Frontal cortex (tissue), 4 donors: ENCODE measurements at places on chromosomes 2 and 18.

- no peak for DNase-seq
Measured at GRCh38 chr2:62334009-62334408, 138.1 kb downstream of the B3GNT2 start.

DNA sequence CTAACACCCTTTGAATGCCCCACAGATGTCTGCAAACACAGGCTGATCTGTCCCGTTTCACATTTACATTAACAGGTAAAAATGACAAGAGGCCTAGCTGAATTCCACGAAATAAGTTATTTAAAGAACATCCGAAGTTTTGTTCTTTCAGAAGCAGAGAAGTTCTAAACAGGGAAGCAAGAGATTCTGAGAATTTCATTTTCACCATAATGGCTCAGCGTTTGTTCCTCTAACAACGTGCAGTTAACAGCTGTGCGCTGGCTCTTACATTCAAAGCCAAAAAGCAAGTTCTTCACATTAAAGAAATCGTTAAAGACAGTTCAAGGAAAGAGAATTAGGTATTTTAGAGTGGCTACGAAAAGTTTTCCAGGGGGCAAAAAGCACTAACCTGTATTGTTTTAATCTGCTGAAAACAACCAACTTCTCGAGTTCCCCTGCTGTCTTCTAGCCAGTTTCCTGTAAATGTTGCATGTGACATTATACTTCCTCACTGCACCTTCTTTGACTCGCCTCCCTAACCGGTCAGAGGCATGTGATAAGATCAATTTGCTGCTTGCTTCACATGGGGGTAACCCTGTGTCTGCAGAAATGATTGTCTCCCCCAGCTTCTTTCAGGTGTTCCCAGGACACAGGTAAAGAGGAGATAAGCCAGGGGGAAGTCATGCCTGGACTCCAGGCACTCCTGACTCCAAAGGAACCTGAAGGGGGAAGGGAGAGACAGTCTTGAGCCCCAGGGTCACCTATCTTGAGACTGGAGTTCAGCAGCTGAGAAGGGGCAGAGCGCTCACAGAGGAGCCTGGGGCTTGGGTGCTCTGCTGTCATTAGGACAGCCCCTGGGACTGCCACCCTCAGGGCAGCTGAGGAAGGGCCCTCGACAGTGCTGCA lies 36.8 kb upstream of the WIPF1 start:
- no peak for DNase-seq

- DNase-seq = no peak
Measured at GRCh38 chr2:120798567-120799247, 63.0 kb downstream of the GLI2 start.

GRCh38 chr2:217489145-217489960 lies 513.4 kb downstream of the TNS1 start:
- no peak for DNase-seq

DNA sequence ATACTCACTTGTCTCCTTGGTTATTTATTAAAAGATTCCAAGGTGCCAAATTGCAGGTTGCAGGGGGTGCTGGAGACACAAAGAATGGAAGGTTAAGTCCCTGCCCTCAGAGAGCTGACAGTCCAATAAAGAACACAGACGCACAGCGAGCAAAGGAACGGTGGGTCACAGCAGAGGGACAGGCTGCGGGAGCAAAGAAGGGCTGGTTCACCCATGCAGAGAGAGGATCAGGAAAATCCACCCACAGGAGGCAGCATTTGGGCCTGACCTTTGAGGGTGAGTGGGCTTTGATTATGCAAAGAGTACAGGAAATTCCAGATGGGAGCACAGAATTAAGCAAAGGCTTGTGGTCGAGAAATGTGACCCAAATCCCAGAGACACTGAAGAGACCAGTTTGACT lies 45.0 kb downstream of the ZBTB7C start:
- no peak for DNase-seq

DNA sequence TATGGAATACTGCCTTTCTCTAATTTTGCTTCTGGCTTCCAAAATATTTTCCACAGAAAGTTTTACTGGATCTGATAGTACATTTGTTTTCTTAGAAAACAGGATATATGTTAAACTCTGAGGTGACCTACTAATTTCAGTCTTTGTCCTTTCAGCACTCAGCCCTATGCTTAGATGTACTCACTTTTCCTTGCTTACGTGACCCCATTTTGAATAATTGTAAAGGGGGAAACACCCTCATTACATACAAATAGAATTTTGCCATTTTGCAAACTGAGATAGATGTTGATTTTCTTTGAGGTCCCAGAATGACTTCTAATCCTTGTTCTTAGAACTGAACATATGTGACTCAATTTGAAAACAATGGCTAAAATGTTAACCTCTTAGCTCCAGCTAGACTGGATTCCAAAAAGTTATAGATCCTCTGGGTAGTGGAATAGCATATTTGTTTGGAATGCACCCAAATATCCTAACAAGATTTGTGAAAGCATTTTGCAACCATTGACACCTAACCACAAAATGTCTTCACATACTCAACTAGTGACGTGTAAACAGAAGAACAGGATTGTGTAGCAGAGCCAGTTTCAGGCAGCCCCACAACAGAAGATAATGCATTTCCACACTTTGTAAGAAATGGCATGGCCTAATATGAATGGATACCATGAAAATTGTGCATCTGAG lies 44.8 kb upstream of the EHBP1 start:
- no peak for DNase-seq

DNA sequence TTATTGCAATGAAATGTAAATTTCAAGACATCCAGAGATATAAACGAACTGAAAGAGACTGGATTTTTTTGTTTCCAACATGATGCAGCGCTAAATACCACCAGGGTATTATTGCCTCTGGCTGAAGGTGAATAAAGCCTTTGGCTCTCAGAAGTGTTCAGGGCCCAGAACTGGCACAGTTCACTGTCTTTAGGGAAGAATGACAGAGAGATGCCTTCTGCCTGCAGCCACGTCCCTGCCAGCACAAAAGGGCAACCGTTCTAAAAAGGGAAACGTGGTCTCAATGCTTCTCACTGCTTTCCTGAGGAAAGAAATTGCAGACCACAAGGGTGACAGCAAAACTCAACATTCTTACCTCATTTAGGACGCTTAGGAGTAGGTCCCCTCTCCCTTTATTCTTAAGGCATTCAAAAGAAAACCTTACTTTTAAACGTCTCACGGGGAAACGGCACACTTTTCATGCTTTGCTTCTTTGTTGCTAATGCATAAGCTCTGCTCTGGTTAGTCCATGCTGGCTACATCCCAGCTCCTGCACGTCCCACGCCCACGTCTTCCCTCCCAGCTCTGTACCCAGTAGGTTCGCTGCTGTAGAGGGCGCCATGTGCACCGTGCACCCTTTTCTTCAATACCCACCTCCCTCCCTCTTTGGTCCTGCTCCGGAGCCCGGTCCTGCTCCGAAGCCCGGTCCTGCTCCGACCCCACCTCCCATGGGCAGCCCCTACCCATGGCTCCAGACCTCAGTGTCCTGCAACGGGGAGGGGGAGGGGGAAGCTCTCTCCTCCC lies 171.0 kb downstream of the HRH4 start:
- DNase-seq = no peak

DNA sequence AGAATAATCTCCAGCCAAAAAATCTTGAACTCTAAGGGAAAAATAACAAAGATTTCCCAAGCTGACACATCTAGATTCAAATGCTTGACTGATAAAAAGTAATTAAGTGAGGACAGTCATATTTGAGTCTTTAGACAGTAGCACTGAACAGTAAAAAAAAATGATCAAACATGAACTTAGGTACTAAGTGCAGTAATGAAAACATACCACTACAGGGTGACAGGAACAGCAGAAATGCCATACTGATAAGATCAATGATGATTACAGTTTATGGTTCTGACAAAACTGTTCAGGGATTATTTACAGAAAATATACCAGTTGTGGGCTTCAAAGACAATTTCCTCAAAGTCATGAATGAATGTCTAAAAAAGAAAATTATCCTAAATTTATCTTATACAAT lies 80.3 kb downstream of the OSBPL1A start:
- no peak for DNase-seq

DNA sequence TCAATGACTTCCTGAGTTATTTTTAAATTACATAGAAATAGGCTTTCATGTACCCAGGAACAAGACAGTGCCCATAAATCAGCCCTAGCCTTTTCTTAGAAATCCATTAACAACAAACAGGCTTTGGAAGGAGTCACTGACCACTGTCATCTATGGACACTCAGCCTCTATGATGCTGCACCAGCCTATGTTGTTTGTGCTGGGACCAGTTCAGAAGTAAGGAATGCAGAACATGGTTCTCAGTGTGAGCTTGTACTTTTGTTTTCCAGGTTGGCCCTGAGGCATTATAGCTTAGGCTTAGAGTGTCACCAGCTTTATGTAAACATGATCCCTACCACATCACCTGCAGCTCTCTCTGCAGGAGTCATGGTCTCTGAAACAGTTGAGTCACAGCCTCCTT lies 335.7 kb upstream of the CDH7 start:
- DNase-seq = no peak

DNA sequence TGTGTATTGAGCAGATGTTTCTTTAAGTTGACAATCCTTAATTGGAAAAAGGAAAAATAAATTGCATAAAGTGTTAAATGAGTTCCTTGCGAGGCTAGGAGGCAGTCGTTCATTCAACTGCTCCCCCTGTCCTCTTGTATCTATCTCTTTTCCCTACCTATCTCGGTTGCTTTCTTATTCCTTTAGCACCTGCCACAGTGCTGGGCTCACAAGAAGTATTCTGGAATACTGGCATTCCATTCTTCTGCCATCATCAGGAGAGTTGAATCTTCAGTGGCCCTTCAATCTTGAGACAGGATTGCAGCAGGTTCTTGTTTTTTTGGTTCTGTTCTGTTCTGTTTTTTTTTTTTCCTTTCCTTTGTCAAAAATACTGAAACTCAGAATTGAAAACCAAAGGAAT lies 143.1 kb upstream of the AQP4 start:
- DNase-seq = no peak

DNA sequence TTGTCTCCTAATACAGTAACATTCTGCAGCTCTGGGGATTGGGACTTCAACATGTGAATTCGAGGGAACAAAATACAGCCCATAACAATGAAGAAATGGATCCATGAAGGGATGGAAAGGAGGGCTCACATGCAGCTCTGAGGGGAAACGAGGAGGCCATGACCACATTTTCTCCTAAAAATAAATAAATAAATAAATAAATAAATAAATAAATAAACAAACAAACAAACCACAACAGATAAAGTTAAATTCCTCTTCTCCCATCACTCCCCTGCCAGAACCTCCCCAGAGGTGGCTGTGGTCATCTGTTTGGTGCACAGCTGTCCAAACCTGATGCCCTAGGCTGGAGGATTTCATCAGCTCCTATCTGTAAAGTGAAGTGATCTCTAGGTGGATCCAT lies 42.7 kb downstream of the MAL start:
- no peak for DNase-seq

DNA sequence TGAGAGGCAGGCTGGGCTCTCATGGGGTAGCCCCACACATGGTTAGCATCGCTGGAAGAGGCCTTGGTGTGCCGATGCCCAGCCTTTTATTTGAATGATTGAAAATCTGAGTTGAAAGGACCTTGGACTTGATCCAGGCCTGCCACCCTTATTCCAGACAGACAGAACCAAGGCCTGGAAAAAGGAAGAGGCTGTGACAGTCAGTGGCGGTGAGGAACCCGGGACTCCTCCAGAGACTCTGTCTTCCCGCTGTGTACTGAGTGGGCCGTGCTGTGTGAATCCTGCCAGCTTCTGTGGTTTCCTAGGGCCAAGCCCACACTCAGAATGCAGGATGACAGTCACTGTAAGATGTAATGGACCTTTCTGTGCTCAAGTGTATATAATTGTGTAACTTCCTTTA lies 218.5 kb downstream of the LDLRAD4 start:
- no peak for DNase-seq

- DNase-seq = no peak
Measured at GRCh38 chr2:136286423-136286822, 168.5 kb upstream of the CXCR4 start.

DNA sequence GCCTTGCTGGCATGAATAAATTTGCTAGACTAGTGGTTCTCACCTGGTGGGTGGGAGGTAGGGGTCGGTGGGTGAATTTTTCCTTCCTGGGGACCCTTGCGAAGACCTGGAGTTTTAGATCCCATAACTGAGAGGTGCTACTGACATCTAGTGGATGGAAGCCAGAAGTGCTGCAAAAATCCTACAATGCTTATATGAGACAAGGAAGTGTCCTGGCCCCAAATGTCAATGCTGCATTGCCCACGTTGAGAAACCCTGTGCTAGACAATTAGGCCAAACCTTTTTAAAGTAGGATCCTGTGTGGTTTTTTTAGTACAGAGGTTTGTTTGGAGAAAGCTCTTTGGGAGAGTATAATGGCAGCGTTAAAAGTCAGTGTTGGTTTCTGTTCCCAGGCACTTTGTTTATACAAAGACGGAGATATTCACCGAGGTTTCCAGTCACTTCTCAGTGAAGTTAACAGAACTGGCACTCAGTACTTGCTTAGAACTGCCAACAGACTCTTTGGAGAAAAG lies 9.6 kb downstream of the SERPINB8 start:
- DNase-seq = no peak

- DNase-seq = no peak
Measured at GRCh38 chr2:61456070-61456745, 14.7 kb downstream of the USP34 start.

DNA sequence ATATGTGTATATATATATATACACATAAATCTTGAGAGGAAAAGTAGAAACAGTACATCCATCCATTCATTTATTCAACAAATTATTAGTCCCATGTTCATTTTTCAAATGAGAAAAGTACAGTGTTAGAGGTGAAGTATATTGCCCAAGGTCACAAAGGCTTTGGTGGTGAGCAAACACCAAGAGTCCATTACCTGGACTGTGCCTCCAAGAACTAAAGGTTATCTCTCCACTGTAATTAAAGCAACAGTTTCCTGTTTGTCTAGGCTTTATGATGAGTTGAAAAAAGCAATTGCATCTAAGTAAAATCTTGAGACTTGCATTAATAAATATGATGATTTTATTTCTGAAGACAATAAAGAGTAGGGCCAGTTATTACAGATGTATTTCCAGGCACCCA lies 44.7 kb upstream of the EPB41L3 start:
- DNase-seq = no peak
